ENCODE measurements at places on chromosomes 1 and 21.

DNA sequence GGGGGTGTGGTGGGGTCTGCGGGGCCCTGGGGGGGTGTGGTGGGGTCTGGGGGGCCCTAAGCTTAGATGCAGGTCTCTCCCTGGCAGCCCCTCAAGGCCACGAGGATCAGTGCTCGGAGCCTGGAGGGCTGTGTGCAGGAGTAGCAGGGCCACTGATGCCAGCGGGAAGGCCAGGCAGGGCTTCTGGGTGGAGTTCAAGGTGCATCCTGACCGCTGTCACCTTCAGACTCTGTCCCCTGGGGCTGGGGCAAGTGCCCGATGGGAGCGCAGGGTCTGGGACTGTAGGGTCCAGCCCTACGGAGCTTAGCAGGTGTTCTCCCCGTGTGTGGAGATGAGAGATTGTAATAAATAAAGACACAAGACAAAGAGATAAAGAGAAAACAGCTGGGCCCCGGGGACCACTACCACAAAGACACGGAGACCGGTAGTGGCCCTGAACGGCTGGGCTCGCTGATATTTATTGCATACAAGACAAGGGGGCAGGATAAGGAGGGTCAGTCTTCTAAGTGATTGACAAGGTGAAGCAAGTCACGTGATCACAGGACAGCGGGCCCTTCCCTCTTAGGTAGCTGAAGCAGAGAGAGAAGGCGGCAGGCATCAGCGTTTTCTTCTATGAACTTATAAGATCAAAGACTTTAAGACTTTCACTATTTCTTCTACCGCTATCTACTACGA lies 8.7 kb downstream of the RNF223 start:
- no peak for DNase-seq

- no peak for DNase-seq
These were observed 222.8 kb upstream of the ZRANB2 start for GRCh38 chr1:71303617-71304041.

DNA sequence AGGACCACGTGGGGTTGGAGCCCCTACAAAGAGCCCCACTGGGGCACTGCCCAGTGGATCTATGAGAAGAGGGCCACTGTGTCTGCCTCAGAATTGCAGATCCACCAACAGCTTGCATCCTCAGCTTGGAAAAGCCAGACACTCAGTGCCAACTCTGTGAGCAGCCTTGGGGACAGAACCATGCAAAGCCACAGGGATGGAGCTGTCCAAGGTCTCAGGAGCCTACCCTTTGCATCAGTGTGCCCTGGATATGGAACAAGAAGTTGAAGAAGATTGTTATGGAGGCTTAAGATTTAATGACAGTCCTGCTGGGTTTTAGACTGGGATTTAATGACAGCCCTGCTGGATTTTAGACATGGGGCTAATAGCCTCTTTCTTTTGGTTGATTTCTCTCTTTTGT lies 1670.9 kb downstream of the PLA2G4A start:
- no peak for DNase-seq

GRCh38 chr21:24995216-24995615 lies 612.1 kb downstream of the MRPL39 start:
- DNase-seq = no peak

DNA sequence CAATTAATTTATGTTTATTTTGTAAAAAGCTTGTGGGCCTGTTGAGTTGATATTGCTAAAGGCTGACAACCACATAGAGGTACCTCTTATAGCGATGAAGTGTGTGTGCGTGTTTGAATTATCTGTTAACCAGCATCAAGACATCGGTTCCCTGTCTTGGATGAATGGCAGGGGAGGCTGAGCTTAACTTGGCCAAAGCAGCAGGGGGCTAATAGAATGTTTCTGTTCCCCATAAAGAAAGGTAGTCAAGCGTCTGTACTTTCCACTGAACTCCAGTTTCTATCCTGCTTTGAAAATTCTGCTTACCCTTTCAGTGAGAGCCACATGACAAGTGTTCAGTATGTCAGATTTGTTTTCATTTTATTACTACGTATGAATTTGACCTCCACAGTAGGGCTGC lies 63.0 kb downstream of the ROR1 start:
- DNase-seq = no peak

GRCh38 chr21:38401191-38401926 lies 96.9 kb downstream of the ERG start:
- no peak for DNase-seq

GRCh38 chr1:68438310-68438709 lies 11.4 kb downstream of the RPE65 start:
- DNase-seq = no peak

DNA sequence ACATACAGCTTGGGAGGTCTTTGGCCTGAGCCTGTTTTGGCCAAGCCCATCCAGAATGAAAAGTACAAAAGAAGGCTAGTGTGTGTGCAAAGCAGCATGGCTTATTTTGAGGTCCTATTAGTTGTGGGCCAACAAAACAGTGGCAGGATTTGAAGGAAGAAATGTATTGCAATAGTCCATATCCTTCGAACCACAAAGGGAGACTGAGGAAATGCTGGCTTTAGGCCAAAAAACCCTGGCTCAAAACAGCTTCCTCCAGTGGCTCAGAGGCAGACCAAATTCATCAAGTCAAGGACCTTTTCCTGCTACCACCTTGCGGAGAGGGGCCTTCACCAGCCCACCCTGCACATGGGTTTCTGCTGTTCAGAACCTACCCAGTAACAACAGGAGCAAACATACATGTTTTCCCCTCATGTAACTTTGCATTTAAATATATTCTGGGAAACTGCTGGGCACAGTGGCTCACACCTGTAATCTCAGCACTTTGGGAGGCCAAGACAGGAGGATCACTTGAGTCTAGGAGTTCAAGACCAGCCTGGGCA lies 43.3 kb downstream of the VPS26C start:
- DNase-seq = no peak

DNA sequence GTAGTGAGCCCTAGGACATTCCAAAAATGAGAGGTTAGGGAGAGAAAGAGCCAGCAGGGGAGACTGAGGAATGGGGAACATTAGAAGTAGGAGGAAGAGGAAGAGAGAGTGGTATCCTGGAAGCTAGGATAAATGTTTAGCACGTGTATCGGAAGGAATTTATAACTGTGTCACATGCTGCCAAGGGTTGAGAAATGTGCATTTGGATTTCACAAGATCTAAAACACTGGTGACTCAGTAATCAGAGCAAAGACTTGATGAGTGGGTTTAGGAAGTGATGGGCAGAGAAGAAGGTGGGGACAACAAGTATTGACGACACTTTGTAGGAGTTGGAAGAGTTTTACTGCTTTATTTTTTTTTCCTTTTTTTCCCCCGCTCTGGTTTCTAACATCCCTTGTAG lies 193.9 kb downstream of the FMN2 start:
- no peak for DNase-seq

DNA sequence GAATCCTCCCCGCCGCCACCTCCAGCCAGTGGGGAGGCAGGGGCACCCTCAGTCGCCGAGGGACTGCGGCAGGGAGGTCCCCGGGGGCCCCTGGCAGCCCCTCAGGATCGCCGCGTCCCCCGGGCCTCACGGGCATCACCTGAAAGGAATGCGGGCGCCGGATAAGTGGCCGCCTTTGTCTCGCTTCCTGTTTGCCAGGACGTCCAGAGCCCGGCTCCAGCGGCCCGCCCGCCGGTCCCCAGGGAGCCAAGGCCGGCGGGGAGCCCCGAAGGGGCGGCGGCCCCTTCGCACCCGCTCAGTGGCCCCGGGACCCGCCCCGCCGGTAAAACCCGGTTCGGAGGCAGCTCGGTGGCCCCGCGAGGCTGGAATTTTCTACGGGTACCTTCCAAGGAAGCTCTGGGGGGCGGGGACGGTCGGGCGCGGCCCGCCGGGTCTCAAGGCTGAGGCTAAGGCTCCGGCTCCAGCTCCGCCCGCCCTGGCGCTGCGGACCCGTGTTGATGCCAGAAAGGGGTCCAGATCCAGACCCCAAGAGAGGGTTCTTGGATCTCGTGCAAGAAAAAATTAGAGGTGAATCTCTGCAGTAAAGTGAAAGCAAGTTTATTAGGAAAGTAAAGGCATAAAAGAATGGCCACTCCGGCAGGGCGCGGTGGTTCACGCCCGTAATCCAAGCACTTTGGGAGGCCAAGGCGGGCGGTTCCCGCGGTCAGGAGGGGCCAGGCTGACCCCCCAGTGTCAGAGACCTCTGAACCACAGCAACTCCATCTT lies 12.6 kb downstream of the TINAGL1 start:
- DNase-seq = no peak

GRCh38 chr1:27478098-27478497 lies 11.9 kb downstream of the WASF2 start:
- no peak for DNase-seq

DNA sequence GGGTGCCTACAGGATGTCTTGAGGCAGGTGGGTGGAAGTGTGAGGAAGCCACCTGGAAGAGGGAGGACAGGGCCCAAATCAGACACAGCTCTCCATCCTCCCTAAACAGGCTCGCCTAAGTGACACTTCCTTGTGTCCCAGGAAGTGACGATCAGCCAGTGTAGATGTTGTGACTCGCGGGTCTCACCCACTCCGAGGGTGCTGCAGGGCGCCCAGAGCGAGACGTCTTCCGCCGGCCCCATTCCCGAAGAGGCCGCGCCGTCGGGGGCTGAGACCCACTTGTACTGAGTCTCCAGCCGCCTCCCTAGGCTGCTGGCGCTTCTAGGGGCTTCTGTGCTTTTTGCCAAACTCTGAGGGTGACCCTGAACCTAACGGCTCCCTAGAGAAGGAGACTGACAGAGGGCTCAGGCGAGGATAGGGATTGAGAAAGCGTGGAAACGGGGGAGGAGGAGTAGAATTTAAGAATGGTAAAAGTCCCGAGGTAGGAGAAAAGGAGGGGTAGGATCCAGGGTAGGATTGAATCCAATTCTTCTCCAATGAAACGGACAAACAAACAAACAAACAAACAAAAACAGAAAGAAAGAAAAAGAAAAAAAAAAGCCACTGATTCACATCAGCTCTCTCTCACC lies 543 bp upstream of the MARK1 start:
- no peak for DNase-seq

GRCh38 chr21:15826147-15826780 lies 96.5 kb downstream of the USP25 start:
- DNase-seq = no peak

DNA sequence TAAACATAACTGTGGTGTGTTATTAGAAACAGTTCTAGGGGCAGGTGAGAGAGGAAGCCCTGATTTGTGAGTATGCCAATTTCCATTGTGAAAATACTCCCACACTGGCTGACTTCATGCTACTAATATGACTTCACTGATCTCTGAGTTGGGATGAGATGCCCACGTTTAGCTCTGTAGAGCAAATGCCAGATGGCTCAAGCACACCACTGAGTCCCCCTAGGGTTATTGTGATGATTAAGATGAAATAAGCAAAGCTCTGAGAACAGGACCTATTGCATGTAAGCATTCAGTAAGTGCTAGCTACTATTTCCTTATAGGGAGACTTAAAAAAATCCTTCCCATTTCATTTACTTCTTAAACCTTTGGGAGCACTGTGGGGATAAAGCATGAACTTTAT lies 117.6 kb downstream of the CENPF start:
- no peak for DNase-seq

DNA sequence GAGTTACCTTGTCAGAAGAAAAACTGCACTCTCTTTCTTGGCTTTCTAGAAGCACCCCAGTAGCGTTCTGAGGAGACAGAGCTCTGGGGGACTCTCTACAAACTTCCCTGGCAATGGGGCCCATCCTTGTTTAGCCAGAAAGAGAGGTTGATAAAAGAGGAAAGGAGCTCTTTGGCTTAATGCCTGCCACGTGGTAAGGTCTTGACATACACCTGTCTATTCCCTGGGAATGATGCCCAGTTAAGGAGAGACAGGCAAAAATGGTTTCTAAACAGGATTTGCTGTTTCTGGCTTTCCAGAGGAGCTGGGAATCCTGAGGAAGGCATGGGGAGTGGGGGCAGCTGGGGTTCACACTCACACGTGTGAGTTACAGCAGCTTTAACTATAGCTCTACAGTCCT lies 30.2 kb upstream of the IL20 start:
- DNase-seq = no peak

GRCh38 chr1:42962641-42963377 lies 4.1 kb upstream of the SLC2A1 start:
- DNase-seq = no peak

DNA sequence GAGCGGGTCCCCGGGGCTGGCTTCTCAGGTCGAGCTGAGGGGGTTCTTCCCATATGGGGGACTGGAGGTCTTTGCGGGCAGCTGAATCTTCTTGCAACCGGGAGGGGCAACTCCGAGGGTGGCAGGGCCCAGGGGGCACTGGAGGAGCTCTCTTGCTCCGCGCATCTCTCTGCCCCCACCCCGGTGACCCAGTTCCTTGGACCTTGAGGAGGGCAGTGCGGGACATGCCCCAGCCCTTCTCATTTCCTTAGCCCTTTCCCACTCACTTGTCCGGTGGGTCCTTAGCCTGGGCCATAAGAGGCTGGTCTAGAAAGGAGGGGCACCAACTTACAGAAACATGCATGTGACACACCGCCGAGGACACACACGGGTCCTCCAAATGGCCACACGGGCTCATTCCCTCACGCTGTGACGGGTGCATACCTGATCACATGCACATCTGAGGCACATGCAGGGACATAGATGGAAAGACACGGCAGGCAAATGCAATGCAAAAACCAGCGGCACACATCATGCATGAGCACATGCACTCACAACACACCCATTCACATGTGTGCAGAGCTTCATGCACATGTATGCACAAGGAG lies 630 bp downstream of the HPCA start:
- no peak for DNase-seq

GRCh38 chr1:38917337-38917736 lies 24.3 kb downstream of the RHBDL2 start:
- no peak for DNase-seq

DNA sequence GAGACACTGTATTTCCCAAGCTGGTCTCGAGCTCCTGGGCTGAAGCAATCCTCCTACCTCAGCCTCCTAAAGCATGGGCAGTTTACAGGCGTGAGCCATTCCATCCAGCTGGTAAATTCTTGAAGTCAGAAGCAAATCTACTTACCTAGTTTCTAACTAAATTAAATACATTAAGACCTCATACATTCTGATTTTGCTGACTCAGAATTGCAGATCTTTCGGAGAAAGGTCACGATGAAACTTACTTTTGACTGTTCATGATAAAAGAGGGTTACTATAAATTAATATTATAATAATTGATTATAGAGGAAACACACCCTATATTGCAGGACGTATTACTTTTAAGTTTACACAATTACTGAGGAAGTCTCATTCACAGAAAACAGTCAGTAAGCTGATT lies 132.3 kb downstream of the ZZZ3 start:
- no peak for DNase-seq

GRCh38 chr1:204494281-204495077 lies at the start of gene PIK3C2B:
Gene PIK3C2B (minus strand): TSS chr1:204494805. CDS start chr1:204469802, 25,003 bp downstream.
- DNase-seq = peak; percentile 45

DNA sequence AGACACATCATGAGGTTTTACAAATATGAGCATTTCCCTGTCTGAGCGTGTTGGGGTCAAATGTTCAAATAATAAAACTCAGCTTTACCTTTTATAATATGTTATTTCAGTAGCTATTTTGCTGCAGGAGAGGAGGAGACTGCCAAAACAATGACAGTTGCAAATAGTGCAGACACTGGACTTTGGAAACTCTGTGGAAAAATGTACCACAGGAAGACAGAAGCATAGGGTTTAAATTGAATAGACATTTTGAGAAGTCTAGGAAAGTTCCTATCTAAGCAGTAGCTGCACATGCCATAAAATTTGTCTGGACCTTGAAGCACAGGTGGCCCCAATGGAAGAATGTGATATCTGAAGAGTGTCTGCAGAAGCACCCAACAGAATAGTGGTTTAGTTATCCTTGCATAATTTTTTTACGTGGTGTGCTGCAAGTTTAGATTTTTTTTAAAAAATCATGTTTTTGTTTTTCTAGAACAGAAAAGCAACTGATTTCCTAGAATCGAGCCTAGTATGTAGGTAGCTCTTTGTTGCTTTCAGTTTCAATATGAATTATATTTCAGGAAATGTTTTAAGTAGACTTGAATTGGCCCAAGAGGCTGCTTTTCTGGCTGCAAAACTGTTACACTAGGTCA lies 14.0 kb upstream of the GBP5 start:
- DNase-seq = no peak

All from stimulated activated CD8-positive, alpha-beta memory T cell treated with anti-CD3 and anti-CD28 coated beads, Interleukin-15, amount 100 ng/mL, for 4 hours (primary cell).